ENCODE measurements at places on chromosomes 7 and 10.

DNA sequence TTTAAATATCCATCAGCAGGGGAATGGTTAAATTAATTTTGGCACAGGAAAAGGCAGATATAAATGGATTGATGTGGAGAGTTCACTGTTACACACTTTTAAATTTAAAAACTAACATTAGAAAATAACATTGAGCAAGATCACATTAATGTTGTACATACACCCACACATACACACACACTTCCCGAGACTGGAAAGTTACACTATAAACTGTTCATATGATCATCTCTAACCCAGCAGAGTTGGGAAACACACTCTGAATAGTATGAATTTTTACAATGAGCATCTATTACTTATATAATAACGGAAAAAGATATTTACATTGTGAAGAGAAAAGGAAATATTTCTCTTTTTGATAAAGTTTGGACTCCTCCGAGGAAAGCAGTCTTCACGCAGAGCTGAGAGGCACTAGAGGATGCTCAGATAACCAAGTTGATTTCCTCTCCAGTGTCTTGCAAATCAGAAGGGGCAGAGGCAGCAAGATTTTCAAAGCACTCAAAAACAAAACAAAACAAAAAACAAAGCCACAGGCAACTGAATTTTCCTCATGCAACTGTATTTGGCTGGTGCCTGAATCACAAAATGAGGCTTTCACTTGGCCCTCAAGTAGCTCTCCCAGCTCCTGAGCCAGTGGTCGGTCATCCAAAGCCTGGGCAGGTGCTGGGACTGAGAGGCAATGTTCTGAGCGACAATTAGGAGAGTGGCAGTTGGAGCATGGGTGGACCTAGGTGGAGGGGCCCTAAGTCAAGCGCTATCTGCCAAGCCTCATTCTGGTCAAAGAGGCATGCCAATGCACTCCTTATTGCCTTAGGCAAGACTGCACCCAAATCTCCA lies 10.5 kb upstream of the GATAD1 start:
- no peak for DNase-seq

DNA sequence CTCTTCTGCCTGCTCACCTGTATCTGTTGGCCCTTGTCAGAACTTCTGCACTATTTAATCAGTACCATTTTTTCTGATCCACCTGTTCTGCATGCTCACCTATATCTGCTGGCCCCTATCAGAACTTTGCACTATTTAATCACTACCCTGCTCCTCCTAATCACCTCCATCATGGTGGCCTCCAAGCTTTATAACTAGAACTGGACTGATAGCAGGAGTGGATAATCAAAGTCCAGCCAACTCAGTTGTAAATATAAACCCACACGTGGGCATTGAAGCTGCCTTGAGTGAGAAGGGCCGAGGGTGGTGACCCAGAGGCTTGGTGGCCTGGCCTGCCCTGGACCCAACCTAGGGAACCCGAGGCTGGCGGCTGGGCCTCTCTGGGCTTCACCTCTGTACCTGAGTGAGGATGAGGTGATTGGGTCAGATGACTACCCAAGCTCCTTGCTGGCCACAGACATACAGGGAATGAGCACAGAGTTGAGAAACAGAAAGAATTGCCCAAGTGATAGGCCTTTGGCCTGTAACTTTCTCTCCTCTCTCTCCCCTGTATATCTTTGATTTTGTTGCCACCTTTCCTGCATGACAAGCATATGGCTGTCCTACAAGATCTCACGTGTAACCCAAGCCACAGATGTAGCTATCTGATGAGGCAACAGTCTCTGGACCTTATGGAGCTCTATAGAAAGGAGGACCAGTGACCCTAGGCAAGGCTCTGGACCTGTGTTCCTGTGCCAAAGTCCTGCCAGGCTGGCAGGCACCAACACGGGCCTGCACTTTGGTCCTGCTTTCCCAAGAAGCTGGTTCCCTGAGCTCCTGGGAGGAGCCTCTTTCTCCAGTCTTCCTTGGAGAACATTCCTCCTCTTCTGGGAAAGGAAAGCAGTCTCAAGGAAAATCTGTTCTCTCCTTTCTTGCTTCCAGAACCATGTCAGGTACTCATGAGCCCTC lies 23.4 kb upstream of the FAM3C start:
- no peak for DNase-seq

DNA sequence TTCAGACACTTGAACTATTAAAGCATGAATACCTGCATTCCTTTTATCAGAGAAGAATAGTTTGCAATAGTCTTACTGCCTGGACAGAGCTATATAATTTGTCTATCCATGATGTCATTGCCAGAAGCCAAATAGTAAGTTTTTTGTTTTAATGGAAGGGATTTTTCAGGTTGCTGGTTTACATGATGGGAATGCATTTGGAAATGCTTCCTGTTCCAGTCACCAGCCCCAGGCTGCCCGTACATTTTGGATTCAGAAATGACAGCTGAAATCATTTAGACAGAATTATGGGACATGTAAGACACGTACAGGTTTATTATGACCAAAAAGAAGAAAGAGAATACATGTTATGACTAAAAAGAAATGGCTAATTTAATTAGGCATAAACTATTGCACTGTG lies 293.1 kb downstream of the CDK14 start:
- no peak for DNase-seq

- peak; percentile 52 for DNase-seq
Measured at GRCh38 chr10:60099998-60100747, 193.8 kb upstream of the CCDC6 start.

GRCh38 chr10:13087986-13088618 lies 11.9 kb upstream of the OPTN start:
- DNase-seq = no peak

GRCh38 chr10:94645285-94645684 lies 38.2 kb upstream of the CYP2C18 start:
- DNase-seq = no peak

DNA sequence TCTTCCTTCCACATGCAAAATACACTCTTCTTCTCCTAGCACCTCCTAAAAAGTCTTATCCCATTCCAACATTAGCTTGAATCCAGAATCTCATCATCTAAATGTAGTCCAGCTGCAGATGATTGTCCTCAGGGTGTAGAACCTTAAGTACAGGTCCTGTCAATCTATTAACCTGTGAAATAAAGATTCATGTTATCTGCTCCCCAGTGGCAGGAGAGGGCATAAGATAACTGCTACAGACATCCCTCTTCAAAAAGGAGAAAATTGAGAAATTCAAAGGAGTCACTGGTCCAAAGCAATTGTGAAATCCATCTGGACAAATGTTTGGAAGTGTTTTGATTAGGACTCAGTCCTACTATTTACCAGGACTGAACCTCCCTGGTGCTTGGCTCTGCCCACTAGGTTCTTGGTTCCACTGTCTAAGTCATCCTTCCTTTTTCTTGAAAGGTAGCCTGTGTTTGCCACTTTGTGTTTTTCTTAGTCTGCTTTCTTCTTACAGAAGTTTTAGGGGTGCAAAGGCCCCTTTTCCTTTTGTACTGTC lies 96.2 kb downstream of the ADD3 start:
- no peak for DNase-seq

DNA sequence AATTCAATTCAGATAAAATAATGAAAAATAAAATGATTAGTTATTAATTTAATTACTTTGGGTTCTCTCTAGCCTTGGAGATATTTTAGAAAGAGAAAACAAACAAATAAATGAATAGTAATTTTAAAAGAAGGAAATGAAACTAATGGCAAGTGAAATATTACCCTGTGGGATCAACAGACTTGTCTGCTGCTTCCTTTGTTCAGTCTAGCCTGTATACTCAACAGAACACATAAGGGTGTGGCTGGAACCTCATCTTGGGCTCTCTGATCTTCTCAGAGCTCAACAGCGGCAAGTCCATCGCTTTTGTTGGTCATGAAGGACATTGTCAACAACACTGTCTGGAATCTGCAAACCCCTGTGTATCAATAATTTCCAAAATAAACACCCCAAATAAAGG lies 904.9 kb downstream of the IPMK start:
- DNase-seq = no peak

DNA sequence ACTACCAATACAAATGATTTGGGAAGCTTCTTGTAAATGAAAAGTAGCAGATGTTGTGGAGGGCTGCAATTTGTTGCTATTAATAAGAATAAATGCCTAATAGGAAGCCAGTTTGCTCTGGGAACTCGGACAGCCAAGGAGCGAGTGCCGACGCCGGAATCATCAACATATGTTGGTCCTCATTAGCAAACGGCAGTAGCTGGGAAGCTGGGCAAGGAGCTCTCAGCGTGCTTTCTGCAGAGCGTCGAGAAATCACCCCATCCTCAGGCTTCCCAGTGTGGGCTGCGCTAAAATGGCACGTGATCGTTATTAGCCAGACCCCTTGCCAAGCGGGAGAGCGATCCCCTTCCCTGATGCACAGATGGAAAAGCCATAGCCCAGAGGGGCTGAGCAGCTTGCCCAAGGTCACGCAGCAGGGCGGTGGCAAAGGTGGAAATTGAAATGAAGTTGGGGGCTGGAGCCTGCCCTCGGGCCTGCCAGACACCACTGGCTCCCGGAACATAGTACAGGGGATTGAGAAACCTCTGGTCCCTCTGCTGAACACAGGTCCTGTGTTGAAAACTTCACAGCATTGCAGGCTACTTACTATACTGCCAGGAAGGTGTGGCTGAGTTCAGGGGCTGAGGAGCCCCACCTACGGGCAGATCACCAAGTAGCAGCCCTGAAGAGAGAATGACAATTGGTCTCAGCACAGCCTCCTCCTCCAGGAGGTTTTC lies 326.9 kb downstream of the PLXNA4 start:
- no peak for DNase-seq

- DNase-seq = peak; percentile 52
Measured at GRCh38 chr10:30987463-30987862, 44.2 kb downstream of the ZNF438 start.

- no peak for DNase-seq
Measured at GRCh38 chr10:14150526-14150925, 180.2 kb downstream of the FRMD4A start.

DNA sequence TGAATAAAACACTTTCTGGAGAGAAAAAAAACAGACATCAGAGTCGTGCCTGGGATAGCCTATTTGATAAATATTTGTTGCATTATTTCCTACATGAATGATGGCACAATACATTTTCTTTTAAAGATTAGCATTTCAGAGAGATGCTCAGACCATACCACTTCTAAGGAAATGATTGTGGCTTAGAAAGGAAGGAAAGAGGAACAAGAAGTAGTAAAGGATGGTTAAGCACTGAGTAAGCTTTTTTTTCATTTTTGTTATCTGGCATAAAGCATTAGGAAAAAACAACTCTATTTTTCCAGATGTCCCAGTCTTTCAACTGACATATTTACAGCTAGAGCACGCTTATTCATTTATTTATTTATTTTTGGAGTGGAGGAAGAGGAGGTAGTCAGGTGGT lies 258.8 kb upstream of the TEX47 start:
- DNase-seq = no peak

DNA sequence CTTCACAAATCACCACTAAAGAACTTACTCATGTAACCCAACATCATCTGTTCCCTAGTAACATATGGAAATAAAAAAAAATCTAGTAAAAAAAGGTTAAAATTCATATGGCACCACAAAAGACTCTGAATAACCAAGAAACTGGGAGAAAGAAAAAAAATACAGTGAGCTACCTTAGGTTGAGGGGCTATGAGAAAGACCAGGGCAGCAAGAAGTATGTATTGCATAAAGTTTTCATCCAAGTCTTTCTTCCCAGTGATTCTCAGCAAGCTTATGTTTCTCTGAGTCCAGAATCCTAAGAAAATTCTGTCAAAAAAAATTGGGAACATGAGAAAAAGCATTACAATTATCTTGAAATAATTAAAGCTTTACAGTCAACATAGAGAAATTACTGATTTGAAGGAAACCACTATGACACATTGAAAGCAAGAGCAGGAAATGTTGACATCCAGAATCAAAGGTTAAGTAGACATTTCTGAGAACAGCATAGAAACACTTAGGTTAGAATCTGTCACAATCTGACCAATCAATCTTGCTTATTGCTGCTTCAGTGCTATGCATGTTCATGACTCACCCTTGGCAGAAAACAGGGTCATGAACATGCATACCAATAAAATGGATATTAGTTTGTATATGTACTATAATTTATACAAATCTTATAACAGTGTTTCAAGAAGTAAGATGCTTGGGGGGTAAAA lies 494.0 kb upstream of the POT1 start:
- no peak for DNase-seq

GRCh38 chr10:124300735-124301134 lies 118.0 kb downstream of the OAT start:
- no peak for DNase-seq

GRCh38 chr10:78330884-78331283 lies 297.2 kb downstream of the RPS24 start:
- no peak for DNase-seq

DNA sequence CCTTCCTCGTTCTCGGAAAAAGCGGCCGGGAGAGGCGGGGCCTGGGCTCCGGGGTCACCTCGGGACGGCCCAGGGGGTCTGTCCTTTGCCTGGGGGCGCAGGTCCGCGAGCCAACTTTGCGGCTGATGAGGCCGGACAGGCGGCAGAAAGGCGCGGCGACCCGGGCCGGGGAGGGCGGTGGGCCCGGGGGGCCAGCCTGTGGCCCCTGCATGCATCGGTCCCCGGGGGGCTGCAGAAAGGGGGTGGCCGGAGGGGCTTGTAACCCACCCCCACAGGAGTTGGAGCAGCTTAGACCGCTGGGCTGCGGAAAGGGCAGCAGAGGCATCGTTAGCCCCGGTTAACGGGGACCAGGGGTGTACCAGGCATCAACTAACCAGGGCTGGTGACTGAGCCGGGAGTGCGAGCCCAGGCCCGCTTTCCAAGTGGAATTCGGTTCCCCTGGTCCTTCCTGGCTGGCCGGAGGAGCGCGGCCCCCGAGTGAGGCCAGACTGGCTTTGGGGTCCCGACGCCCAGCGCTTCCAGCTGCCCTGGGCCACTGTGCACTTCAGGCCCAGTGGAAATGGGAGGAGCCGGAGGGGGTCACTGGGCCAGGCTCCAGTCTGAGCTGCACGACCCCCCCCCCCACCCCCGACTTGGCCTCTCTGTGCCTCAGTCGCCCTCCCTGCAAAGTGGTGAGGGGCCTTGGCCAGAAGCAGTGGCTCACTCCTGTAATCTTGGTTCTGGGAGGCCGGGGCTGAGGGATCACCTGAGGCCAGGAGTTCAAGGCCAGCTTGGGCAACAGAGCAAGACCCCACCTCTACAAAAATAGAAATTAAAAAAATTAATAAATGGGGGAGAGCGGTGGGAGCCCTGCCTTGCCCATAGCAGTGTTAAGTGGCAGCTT lies 919 bp downstream of the SLC29A4 start:
- no peak for DNase-seq

- DNase-seq = no peak
Measured at GRCh38 chr7:74217455-74218342, 7.9 kb downstream of the LAT2 start.

DNA sequence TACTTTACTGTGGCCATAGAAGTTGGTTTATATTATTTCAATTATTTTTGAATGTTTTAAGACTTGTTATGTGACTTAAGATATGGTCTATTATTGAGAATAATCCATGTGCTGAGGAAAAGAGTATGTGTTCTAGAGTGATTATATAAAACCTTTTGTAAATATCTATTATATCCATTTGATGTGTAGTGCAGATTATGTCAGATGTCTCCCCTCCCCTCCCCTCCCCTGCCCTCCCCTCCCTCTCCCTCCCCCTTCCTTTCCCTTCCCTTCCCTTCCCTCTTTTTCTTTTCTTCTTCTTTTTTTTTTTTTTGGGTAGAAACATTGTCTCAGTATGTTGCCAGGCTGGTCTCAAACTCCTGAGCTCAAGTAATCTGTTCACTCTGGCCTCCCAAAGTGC lies 8.3 kb upstream of the CYP2C8 start:
- DNase-seq = no peak

- no peak for DNase-seq
Measured at GRCh38 chr7:7795630-7796121, 77.3 kb upstream of the RPA3 start.
